ENCODE measurements at places on chromosomes 11 and 22. TPM values are rescaled to one million over a fixed set of nuclear protein-coding genes. Genes with fewer than 3 reads are reported as not detected.
A peak's percentile ranks its signal among the peaks of the same experiment; 100 is the strongest.

The OR6A2 gene
- polyA plus RNA-seq = 0.07 TPM

The UBQLNL gene
- polyA plus RNA-seq = 1.4 TPM

The TMEM126A gene
- polyA plus RNA-seq = 33.7 TPM

The SPTBN2 gene
- 51.5 TPM for polyA plus RNA-seq

GRCh38 chr22:35209203-35209602 is 48.1 kb upstream of the HMGXB4 start:
- DNase-seq = no peak

- DNase-seq = no peak
These were observed 18.8 kb downstream of the PPFIBP2 start for GRCh38 chr11:7532405-7533145.

DNA sequence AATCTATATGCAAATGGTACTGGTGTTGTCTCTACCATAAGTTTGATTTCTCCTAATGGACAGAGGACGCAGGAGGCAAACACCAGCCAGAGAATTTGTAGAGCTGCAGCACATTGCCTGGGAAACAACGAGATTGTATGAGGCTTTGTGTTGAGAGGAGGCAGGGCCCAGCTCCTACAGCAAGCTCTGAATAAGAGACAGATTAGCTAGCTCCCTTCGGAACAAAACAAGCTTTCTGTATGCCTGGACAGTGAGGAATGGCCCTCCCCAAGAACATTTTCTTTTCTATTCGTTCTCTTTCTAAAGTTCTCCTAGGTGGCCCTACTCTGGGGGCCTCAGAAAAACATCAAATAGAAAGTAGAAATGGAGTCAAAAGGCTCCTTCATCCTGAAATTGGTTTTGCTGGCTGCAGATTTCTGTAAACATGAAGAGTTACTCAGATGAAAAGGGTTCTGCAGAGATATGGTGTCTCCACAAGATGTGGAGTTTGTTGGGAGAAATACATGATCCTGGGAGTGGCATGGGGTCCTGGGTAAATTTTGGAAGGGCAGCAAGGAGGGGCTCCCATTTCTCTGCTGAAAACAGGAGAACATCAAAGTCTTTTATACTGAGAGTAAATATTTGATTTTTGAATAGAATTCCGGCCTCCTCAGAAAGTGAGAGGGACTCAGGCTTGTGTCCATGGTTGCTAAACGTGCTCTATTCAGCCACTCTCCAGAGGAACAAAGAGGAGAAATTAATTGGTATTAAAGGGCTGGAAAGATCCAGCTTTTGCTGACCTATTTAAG is 6.8 kb upstream of the HEPACAM start:
- DNase-seq = no peak

DNA sequence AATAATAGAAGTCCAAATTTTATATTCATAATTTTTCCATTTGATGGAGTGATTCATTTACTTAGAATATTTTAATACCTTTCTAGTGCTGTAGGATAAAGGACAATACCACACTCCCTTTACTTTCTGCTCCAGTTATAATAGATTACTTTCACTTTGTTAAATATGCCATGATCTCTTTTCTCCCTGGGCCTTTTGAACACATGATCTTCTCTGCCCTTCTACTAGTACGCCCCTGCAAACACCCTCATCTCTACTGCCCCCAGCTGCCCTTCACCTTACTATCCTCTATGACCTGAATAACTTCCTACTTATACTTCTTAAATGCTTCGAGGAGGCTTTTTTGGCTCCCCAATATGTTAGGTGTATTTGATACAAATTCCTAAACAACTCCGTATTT is 177.3 kb downstream of the GUCY1A2 start:
- DNase-seq = no peak

- no peak for DNase-seq
These were observed 70.7 kb downstream of the PAK1 start for GRCh38 chr11:77403211-77403610.

DNA sequence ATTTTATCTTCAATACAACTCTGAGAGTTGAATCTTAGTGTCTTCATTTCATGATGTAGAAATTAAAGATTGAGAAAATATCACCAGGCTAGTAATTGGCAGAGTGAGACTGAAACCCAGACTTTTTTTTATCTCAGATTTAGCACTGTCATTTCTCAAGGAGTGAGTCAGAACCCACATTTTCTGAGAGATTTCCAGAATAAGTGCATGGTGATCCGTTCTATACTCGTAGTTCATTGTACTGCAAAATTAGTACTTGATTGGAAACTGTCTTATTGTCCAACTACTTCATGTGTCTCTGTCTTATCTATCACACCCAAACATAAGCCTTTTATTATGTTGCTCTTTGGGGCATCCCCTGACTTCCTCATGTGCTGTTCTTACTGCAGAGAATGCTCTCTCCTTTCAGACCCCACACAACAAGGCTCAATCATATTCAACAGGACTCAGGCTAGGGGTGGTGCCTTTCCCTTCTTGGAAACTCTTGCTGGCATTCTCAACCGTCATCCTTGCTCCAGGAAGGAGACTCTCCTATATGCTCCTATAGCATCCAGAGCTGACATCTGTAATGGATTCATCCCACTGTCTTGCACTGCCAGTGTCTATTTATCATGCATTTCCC is 76.7 kb upstream of the BLID start:
- no peak for DNase-seq

GRCh38 chr22:31275018-31275417 is 17.3 kb downstream of the PIK3IP1 start:
- no peak for DNase-seq

GRCh38 chr11:133896028-133896427 is 50.7 kb upstream of the SPATA19 start:
- no peak for DNase-seq

DNA sequence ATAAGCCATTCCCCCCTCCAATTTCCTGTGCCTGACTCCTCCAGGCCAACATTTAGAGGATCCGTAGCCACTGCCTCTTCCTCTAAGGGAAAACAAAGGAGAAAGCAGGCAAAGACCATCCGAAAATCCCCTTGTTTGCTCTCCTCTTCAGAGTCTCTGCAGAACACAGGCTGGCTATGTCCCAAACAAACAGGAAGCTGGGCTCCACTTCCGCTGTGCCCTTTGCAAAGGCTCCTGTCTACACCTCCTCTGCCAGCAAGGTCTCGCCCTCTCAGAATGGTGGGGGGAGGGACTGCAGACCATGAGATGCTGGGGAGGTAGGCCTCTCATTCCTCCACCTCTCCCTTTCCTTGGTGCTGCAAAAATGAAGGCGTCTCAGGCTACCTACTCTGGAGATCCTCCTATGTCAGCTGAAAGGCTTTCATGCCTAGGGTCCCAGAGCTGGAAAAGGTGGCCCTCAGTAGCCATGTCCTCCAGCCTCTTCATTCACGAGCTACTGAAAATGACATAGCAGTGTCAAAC is 596.2 kb downstream of the BUD13 start:
- no peak for DNase-seq

GRCh38 chr11:116085031-116085635 is 580.9 kb upstream of the CADM1 start:
- DNase-seq = no peak

- peak; percentile 68 for DNase-seq
These were observed 64.1 kb downstream of the ME3 start for GRCh38 chr11:86608251-86608799.
